Forelimb muscle (tissue), 1 donor: ENCODE measurements at places on chromosomes 13 and 19.

DNA sequence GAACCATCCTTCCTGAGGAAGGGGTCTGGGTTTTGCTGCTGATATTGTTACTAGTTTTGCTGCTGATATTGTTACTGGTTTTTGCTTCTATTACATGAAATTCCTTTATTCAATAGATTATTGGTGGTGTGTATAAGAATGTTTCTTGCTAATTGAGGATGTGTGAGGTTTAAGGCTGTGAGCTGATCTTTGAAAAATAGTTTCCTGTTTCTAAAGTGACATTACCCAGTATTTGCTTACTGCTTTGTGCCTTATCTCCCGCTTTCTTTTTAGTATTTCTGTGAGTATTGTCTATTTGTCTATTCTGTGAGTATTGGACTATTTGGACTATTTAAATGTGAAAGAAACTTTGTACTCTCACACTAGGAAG is 38.2 kb upstream of the C1QTNF9 start:
- DNase-seq, result no peak

GRCh38 chr19:55273978-55274707 is 5.8 kb downstream of the HSPBP1 start:
- no peak for DNase-seq

DNA sequence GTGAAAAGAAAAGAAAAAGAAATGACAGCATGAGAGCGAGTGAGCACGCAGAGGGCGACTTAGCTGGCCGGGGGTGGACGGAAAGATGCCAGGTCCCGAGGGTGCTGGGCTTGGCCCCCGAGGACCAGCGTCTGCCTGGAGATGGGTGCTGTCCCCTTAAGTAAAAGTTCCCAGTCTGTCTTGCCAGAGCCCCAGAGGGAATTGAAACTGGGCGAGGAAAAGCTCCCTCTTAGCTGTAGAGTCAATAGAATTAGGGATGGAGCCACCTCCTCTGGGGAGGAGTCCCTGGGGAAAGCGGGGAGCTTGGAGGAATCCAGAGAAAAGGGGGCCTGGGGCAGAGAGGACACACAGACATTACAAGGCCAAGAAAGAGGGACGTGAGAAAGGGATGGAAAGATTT is 13.3 kb downstream of the BCAM start:
- DNase-seq, result no peak

DNA sequence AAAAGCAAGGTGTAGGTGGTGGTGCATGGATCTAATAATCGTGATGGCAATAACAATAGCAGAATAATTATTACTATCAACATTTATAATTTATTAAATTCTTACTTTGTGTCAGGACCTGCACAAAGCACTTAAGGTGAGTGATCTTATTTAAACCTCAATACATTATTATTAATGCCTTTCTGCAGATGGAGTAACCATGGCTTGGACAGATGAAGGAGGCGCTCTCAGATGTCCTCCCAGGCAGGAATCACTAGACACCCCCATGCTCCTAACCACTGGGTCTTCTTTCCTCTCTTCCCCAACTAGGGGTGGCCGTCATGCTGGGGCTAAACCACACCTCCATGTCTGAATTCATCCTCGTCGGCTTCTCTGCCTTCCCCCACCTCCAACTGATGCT is at the start of gene OR10H2:
Gene OR10H2 (plus strand): TSS at position 301 of the 400 bp plus-strand sequence. CDS start 20 bp downstream, at position 321.
- DNase-seq, result no peak

DNA sequence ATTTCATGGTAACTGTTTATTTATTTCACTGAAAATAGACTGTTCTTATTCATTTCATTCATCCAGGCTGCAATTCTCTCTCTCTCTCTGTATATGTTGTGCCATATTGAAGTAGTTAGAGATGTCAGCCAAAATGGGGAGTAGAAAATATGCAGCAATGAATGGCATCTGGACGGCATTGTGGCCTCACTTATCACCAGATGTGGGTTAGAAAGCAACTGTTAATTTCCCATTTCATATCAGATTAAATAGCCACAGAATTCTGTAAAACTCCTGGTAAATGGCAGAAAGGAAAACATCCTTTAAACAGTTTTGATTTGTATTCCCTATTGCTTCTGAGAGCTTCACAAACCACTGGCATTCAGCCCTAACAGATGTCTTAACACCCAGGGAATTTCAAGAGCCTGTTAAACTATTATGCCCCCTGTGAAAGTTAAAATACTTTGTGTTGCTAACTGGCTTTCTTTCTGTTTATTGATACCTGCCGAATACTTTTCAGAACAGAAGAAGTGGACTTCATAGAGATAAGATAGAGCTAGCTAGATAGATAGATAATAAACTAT is 1763.3 kb upstream of the MIR17HG start:
- DNase-seq, result peak; percentile 8

GRCh38 chr13:97327086-97327485 is 105.0 kb downstream of the MBNL2 start:
- no peak for DNase-seq

DNA sequence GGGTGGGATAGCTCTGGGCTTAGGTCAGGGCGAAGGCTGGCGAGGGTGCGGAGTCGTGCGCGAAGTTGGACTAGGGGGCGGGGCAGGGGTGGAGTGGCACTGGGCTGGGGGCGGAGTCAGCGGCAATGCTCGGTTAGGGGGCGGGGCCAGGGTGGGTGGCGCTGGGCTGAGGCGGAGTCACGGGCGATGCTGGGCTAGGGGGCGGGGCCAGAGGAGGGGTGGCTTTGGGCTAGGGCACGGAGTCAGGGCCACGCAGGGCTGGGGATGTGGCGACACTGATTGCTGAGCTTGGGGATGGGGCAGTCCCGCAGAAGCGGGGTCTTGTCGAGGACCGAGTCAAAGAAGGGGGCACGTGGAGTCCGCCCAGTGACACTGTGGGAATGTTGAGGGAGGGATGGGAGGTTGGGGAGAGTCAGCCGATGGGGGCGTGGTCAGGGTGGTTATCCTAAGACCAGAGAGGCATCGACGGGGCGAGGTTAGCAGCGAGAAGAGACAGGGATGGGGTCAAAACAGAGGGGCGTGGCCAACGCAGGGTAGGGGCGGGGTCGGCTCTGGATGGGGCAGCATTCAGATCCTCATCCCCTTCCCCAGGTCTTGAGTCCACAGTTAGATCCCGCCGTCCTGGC is 8.7 kb downstream of the HOMER3 start:
- no peak for DNase-seq

GRCh38 chr13:27354379-27354778 is 70.0 kb upstream of the GTF3A start:
- no peak for DNase-seq

DNA sequence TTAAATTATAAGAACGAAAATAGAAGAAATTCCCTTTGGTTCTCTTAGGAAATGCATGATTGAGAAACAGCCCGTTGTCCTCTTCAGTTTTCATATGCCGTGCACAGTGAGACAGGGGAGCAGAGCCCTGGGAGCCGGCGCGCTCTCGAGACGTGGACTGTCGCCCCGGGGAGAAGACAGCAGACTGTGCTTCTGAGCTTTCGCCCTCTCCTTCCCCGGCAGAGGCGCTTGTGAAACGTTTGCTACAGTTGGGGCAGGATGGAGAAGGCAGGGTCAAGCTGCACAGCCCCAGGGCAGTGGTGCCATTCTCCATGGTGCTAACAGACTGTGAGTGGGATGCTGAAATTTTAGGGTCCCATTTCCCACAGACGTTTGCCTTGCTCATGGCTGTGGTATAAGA is 192.2 kb upstream of the KL start:
- DNase-seq, result no peak

DNA sequence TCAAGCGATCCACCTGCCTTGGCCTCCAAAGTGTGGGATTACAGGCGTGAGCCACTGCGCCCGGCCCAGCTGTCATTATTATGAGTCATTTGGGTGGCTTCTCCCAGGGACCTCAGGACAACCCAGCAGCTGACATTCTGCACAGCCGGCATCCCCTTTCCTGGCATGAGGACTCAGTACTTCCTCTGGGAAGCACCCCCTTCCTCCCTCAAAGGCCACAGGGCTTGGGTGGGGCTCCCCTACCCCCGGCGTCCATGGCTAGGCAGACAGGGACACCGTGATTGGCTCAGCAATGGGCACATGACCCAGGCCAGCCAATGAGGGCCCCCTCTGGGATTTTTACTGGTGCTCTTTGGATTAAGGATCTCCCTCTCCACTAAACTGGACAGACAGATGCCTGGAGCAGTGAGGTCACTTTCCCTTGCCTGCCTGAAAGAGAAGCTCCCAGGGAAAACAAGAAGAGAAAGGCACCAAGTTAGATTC is 6.0 kb downstream of the KANK2 start:
- DNase-seq, result no peak

- DNase-seq, result no peak
Observed at GRCh38 chr13:76020421-76020955, 384.4 kb downstream of the LMO7 start.

GRCh38 chr19:13064092-13064489 is 38.6 kb downstream of the LYL1 start:
- DNase-seq, result no peak

DNA sequence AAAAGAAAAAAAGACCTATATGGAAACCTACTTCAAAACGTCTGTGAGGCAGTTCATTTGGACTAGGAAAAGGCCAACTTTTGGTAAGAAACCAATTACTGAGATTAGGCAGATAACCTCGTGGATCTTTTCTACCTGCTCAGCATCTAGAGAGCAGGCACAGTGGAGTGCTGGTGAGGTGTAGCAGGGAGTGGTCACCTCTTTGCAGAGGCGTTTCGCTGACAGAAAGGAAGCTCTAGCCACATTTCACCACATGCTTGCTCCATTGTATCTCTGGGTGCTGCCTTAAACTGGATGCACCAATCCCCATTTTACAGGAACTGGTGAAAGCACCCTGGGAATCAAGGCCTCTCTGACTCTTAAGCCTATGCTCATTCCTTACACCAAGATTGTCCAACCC is 360.5 kb downstream of the LIG4 start:
- no peak for DNase-seq

DNA sequence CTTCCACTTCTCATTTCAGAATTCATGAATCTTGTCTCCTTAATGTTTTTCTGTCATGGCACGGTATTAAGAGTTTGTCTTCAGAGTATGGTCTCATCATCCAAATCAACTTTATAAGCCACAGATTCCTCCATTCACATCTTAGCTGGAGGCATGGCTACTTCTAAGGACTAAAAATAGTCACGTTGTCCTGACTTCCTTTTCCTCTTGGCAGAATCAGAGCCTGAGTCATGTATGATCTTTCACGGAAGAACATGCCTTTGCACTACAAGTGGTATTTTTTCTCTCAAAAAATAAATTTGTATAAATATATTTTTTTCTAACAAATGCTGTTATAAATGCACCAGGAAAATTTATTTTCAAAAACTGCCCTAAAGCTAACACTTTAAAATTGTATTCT is 71.4 kb downstream of the ALOX5AP start:
- no peak for DNase-seq

GRCh38 chr13:52348983-52349780 is 56.8 kb downstream of the THSD1 start:
- DNase-seq, result no peak

DNA sequence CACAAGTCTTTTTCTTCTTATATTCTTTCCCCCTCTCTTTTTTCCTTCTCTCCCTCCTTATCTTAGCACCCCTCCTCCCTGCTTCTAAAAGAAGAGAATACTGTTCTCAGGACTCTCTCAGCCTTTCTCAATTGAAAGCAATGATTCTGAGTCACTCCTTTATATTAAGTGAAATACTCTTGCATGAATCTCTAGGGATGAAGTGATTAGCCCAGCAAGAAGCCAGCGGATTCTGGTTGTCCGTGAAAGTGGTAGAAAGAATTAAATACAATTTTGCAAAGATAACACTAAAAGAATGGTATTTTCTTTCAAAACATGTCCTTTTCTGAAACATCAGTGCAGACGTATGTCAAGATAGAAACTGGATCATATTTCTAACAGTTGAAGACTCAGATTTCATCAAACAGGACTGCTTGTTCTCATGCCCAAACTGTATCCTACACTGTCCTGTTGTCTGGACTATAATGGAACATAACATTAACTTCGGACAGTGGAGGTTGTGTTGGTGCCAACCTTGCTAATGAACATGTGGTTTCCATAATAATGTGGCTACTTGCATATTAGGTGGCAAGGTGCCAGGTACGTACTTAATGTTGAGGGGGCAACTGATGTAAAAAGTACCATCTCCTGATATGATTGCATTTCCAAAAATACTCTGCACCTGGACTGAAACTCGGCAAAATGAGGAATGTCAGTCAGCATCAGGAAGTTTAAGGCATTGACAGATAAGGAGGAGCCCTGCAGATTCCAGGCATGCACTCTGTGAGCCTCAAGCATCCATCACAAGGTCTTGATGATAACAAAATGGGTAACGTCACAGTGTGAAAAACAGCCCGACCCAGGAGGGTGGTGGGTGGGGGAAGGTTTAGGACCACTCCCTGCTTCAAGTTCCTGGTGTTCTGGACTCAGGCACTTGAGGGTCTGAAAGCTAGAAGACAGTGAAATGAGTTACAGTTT is 357.2 kb downstream of the DLEU7 start:
- DNase-seq, result peak; percentile 17

DNA sequence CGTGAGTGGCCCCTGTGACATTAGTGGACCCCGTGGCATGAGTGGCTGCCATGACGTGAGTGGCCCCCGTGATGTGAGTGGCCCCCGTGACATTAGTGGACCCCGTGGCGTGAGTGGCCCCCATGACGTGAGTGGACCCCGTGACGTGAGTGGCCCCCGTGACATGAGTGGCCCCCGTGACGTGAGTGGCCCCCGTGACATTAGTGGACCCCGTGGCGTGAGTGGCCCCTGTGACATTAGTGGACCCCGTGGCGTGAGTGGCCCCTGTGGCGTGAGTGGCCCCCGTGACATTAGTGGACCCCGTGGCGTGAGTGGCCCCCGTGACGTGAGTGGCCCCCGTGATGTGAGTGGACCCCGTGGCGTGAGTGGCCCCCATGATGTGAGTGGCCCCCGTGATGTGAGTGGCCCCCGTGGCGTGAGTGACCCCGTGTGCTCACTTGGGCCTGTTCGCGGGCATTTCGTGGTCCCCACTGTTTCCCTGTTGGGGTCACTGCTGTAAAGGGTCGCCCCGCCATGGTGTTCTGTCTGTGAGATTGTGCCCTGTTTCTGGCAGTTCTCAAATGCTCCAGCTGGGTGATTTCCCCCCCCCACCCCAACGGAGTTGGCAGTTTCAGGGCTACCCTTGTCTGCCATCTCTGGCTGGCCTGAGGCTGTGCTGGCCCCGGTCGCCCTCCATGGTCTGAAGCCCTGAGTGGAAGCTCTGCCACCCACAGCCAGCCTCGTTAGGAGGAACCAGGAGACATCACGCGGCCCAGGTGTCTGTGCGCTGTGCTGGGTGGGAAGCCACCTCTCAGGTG is 64.2 kb downstream of the MCF2L start:
- no peak for DNase-seq

DNA sequence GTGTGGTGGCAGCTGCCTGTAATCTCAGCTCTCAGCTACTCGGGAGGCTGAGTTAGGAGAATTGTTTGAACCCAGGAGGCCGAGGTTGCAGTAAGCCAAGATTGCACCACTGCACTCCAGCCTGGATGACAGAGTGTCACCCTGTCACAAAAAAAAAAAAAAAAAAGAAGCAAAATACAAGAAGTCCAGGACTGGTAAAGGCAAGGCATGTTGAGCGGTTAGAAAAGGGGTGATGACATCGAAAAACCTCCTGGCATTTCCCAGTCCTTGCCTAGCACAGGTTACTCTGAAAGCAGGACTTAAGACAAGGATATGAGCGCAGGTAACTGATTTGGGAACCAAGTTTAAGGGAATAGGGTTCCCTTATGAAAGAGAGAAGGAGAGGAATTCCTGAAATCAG is 2.5 kb upstream of the LILRB4 start:
- no peak for DNase-seq
